ENCODE measurements at places on chromosomes 7 and 10.

DNA sequence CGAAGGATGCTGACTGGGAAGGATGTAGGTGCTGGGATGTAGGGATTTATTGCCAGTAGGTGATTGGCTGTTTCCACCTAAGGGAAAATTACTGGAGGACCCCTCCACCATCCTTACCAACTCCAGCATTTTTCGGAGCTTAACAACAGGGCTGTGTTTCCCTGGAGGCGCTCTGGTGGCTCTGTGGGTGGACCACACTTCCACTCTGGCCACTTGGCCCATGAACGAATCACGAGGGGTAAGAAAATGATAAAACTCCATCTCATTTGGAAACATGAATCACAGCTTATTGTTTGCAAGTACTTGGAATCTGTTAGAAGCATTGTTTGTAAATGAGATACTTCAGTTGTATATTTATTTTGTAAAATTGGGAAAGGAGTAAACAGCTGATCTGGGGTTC lies 3.0 kb downstream of the DOCK1 start:
- DNase-seq, result no peak

DNA sequence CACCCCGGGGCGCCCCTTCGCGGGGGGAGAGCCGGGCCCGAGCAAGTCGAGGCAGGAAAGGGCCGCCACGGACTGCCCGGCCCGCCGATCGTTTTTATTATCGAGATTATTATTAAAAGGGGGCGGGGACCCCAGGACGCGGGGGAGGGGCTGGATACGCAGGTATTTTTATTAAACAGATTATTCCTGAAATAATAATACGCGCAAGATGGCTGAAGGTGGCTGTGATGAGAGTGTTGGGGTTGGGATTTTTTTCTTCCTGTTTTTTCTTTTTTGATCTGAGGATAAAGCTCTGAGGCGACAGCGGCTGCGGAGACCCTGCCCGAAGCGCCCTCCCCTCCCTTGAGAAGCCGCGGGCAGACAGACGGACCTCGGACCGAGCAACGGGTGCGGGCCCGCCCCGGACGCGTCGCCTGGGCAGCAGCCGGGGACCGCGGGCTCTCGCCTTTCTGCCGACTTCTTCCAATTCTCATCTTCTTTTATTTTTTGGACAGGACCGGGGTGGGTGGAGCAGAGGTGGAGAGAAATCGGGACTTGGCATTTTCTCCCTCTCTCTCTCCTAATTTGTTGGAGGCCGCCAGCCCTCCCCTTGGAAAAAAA lies 1.4 kb upstream of the TRIM8 start:
- no peak for DNase-seq

- DNase-seq, result peak; percentile 69
Observed at GRCh38 chr7:41955893-41956675, 253.2 kb upstream of the INHBA start.

GRCh38 chr10:71547876-71548846 lies 151.4 kb downstream of the CDH23 start:
- DNase-seq, result no peak

GRCh38 chr7:13850185-13850752 lies 139.2 kb downstream of the ETV1 start:
- DNase-seq, result no peak

GRCh38 chr7:31663072-31663471 lies 23.9 kb upstream of the PPP1R17 start:
- DNase-seq, result no peak

GRCh38 chr7:112260911-112261310 lies 54.4 kb downstream of the ZNF277 start:
- no peak for DNase-seq

GRCh38 chr7:127594490-127594889 lies 954 bp downstream of the FSCN3 start:
- DNase-seq, result no peak

DNA sequence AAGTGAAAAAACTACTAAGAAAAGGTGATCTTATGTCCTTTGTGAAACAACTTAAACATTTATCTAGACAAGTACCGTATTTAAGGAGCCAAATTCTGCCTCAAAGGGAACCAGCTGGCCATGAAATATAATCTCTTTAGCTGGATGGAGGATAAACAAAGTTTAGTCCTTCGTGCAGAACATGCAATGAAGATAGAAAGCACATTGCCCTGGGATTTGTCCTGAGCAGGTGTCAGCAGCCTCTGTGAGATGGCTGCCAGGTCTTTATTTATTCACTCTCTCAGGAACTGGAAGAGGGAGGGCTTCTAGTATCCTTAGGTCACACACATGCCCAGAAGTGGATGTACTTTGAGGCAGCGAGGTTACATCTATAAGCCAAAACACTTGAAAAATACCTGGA lies 57.4 kb upstream of the CASD1 start:
- DNase-seq, result no peak
